ENCODE measurements at places on chromosomes 7 and 10.

DNA sequence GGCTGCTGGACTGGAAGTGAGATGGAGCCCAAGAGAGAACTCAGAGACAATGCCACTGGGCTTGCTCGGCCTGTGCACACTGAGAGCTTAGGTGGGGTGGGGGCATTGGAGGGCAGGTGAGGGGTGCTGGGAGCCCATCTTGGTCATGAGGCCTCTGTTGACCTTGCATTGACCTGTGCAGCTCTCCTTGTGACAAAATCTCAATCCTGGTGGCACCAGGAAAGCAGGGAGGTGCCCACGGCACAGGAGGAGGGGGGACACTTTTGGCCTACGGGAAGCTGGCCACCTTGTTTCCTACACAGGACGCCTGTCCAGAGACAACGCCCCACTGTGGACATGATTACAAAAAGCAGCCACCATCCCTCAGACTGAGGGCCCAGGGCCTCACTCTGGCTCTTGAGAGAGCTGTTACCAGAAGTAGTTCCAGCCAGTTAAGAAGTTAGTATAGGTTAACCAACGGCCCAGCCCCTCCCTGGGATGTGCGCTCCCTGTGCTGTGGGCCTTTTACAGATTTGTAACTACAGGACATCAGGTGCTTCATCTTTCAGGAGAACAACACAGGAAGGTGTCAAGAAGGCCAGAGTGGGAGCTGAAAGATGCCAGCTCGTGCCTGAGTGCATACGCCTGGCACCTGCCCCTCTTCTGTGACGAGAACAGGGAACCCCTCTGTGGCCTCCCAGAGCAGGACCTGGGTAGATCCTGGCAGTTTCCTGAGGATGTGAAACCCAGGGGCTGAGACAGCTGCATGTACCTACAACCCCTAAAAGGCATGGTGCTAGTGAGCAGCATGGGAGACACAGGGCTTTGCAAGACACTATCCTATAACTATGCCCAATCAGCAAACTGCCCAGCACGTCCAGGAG lies 10.3 kb downstream of the PKD1L1 start:
- DNase-seq = no peak

DNA sequence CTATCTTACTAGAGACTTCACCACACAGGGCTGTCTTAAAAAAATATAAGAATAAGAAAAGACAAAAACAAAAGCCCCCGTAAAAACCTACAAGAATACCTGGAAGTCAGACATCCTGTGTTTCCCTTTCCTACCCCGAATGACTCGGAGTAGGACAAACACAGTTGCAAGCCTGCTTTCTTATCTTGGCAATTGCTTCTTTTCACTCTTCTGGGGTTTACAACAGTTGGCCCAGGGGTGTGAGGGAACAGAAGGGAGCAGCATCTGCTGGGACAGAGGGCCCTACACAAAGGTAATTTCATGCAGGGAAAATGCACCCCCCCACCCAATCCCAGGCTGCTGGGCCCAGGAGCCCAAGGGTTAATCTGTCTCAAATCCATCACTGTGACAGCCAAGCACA lies 220.6 kb downstream of the ARHGAP12 start:
- no peak for DNase-seq

- DNase-seq = no peak
Observed at GRCh38 chr10:48784031-48784430, 99.4 kb downstream of the WDFY4 start.

- DNase-seq = no peak
Observed at GRCh38 chr10:110426294-110427181, 71.2 kb upstream of the DUSP5 start.

DNA sequence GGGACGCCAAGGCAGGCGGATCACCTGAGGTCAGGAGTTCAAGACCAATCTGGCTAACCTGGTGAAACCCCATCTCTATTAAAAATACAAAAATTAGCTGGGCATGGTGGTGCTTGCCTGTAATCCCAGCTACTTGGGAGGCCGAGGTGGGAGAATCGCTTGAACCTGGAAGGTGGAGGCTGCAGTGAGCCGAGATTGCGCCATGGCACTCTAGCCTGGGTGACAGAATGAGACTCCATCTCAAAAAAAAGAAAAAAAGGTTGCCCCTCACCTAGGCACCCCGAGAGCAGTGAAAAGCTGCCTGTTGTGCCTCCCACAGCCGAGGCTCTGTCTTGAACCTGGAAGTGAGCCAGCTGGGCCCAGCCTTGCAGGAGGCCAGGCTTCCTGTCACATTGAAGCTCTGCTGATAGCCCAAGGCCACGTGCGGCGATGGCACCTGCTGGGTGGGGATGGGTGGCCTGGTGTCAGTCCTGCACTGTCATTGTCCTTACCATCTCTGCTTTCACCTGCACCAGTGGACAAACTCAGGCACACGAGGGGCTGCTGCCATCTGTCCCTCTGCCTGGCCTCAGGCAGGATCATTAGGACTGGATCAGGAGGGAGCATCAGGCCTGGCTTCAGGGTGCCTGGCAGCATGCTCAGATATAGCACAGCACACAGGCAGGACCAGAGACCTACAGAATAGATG lies 37.8 kb downstream of the DNAJB12 start:
- no peak for DNase-seq

- DNase-seq = no peak
Observed at GRCh38 chr10:118735294-118735693, 19.5 kb downstream of the CACUL1 start.

DNA sequence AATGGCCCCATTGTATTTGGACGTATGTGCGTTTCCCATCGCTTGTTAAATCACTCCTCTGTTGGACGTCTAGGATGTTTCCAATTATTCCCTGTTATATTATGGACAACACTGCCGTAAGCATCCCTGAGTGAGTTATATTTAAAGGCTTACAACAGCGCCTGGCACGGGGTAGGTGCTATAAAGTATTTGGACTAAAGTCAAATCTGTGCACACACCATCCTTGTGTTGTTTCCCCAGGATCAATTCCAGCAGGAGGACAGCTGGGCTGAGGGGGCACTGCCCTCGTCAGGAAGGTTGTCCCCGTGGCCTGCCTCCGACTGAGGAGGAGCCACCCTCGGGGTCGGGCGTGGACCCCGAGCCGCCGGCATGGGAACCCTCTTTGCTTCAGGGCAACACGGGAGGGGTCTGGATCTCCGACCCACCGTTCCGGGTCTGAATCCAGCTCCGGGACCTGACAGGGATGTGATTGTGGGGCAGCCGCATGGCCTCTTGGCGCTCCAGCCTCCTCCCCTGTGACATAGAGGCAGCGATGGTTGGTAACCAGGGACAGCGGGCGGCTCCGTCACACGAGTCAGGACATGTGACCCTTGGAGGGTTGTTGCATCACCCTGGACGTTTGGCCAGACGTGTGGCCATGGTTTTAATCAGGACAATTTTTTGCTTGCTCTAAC lies 1.5 kb upstream of the JAKMIP3 start:
- no peak for DNase-seq

GRCh38 chr7:21544303-21544656 lies 1.4 kb downstream of the DNAH11 start:
- no peak for DNase-seq

GRCh38 chr10:52464368-52465124 lies 150.5 kb downstream of the DKK1 start:
- DNase-seq = no peak

- DNase-seq = no peak
Observed at GRCh38 chr7:122626785-122627184, 72.1 kb downstream of the RNF133 start.

- DNase-seq = no peak
Observed at GRCh38 chr10:10782603-10783002, 235.1 kb upstream of the CELF2 start.

DNA sequence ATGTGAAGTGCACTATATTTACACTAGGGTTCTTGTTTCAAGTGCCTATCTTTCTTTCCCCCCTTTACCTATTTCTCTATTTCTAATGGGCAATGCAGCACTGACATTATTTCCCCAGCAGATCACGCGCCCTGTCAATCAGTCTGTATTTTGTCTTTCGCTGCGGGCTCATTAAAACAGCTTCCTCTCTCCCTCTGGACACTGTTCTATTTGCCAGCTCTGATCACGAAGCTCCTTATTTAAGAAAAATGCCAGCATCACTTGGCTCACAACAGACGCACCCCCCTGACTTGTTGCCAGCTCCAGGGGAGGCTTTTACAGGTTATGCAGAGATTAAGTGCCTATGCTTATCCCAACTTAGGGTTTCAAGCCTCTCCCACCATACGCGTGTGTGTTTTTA lies 78.5 kb downstream of the EBF3 start:
- no peak for DNase-seq

- DNase-seq = no peak
Observed at GRCh38 chr7:42210779-42211178, 26.2 kb downstream of the GLI3 start.

- DNase-seq = no peak
Observed at GRCh38 chr10:31034098-31034909, 2.6 kb upstream of the ZNF438 start.

- no peak for DNase-seq
Observed at GRCh38 chr10:124995605-124996004, 53.7 kb downstream of the ZRANB1 start.

GRCh38 chr7:158236400-158236799 lies 351.2 kb downstream of the PTPRN2 start:
- no peak for DNase-seq

- DNase-seq = no peak
Observed at GRCh38 chr7:39733881-39734632, 110.7 kb downstream of the RALA start.

GRCh38 chr7:52712938-52713337 lies 322.5 kb upstream of the POM121L12 start:
- DNase-seq = no peak

DNA sequence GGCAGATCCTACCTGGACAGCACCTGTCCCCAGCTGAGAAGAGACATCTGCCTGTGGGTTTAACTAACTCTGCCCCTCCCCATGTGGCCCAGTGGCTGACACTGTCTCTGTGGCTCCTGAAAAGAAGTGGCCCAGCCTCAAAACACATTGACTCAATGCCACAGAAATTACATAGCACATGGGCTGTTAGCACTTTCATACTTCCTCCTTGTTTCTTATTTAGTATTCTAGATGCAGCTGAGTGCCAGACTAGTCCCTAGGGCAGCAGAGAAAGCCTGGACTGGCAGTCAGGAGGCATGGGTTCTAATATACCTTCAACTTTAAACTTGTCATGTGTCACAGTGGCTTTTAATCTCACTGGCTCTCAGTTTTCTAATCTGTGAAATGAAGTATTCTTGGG lies 171.0 kb downstream of the TRIL start:
- no peak for DNase-seq

- no peak for DNase-seq
Observed at GRCh38 chr10:48926255-48926654, 13.4 kb downstream of the LRRC18 start.

GRCh38 chr10:102919246-102919959 lies 1.3 kb downstream of the CNNM2 start:
- no peak for DNase-seq

DNA sequence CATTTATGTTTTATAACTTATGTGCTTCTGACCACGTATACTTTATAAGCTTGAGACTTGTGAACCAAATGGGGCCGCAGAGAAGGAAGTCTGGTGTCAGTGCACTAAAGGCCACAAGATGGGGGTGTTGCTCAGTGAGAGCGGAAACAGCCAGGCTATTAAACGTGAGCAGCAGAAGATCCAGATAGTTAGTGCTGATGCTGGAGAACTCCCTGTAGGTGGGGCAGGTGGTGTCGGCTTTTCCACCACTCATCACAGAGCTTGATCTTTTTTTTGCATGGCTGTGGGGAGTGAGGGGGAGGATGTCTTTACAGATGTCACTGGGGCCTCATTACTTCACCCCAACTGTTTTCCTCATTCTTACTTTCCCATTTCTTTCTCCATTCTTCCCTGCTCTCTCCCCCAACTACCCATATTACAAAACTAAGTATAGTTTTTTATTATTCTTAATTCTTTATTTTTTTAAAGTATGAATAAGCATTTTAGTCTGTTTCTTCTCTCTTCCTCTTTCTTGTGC lies 34.7 kb downstream of the ACADSB start:
- no peak for DNase-seq

DNA sequence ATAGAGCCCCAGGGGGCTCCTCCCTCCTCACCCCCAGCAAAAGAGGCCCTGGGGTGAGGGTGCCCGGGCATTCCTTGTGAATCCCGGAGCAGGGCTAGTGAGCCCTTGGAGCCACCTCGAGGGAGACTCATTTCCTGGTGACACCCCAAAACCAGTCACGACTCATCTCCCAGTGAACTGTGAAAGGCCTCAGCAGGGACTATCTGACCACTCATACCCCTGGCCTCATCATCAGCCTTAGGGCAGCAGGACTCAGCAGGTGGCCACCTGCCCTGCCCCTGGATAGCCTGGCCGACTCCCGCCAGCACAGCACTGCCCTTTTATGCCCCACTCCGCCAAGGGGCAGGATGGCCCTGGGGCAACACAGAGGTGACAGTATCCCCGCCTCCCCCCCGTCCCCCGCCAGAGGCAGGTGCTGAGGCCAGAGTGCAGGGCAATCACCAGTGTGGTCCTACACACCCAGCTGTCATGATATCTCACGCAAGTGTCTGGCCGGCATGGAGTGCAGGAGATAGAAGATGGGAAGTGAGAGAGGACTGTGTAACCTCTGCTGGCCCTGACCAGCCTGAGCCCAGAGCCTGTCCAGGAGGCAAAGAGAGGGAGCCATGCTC lies 3.2 kb downstream of the SNCG start:
- no peak for DNase-seq

DNA sequence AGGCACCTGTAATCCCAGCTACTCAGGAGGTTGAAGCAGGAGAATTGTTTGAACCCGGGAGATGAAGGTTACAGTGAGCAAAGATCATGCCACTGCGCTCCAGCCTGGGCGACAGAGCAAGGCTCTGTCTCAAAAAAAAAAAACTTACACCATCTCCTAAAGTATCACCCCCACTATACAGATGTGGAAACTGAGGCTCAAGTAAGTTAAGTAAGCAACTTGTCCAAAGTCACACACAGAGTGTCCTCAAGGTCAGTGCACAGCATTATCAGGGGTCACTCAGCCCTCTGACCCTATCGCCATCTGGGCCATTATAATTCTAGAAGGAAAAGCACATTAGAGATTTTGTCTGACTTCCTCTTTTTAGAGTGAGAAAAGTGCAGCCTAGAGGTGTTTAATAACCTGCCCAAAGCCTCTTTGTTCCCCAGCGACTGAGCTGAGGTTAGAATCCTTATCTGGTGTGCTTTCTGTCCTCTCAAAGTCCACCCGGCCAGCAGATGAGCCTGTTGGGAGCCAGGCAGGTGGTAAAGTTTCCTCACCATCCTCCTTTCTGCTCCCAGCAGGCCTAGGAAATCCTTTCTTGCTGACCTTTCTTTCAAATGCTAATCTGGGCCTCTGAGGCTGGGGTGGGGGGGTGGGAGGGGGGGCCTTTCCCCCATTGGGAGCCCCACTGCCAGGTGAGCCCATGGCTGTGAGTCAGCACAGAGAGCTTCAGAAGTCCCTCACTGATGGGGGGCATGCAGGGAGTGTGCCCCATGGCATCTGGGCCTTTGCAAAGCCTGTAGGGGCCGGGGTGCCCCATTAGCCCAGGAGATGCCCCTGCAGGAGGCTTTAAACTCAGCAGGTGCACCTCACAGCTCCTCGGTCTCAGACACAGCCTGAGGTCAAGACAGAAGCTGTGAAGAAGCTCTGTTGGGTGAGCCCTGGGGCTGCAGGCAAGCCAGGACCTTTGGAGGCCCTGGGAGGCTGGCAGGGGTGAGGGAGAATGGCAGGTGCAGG lies 12.0 kb upstream of the KCNMA1 start:
- no peak for DNase-seq
